ENCODE measurements at places on chromosomes 11 and 22. TPM values are rescaled to one million over a fixed set of nuclear protein-coding genes. Genes with fewer than 3 reads are reported as not detected.

EXT2 gene
- total RNA-seq = 54.9 TPM

FRMD8 gene
- total RNA-seq = 25.6 TPM

ADAMTS15 gene
- 7.7 TPM for total RNA-seq

- DNase-seq = no peak
Observed at GRCh38 chr22:19108807-19109197, 13.4 kb downstream of the DGCR2 start.

GRCh38 chr22:45603619-45604018 lies 68.0 kb upstream of the ATXN10 start:
- DNase-seq = no peak

GRCh38 chr11:126176853-126177470 lies 34.5 kb downstream of the RPUSD4 start:
- DNase-seq = no peak

- DNase-seq = no peak
Observed at GRCh38 chr11:12276356-12276755, 101.0 kb upstream of the PARVA start.

GRCh38 chr11:17230867-17231851 lies 23.4 kb upstream of the PIK3C2A start:
- no peak for DNase-seq

DNA sequence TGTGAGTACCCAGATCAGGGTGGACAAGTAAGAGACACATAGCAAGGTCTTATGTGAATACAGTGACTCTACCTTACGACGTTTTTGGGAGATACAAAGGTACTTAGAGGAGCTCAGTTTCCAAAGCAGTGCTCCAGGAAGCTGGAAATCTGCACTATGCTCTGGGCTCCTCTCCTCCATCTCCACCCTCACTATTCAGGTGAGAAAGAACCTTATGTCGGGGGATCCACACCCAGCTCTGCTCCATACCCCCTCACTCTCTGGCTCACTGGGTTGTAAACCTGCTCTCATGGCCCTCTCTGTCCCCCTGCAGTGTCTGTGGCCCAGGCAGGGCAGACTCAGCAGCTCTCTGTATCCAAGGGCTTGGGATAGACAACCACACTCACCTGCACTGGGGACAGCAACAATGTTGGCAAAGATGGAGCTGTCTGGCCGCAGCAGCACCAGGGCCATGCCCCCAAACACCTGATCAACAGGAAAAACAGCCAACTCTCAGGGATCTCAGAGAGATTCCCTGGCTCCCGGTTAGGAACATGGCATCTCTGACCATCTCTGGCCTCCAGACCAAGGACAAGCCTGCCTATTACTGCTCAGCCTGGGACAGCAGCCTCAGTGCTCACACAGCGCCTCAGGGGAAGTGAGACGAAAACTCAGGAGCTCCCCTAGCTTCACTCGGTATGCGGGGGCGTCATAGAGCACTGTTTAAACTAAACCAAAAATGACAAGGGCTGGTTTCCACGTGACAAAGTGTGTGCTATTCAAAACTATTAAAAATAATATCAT lies 60.9 kb upstream of the TOP3B start:
- DNase-seq = no peak

DNA sequence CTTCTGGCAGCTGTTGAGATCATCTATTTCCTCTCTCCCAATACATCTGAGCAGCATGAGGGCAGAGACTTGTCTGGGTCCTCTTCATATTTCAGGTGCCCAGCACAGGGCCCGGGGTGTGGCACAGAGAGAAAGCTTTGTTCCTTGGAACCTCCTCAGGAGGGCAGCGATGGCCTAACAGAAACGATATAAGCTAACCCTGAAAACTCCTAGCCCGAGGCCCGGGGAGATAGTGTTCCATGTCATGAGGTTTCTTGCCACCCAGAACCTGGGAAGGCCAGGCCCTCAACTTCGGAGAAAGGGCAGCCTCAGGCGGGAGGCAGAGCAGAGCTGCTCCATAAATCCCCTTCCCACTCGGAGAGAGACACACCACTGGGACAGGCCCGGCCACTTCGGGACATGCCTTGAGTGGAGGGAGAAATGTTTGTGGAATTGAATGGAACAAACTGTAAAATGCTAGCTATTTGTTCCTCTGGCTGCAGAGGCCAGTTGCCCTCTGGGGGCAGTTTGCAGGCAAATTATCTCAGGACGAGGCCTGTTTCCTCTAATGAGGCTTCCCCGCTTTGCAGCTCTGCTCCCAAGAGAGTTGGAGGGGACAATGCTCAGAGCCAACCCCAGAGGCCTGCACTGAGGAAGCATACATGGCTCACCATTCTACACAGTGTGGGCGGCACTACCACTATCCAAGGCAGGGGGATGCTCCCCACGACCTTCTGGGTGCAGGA lies 11.6 kb downstream of the ARRB1 start:
- no peak for DNase-seq

- no peak for DNase-seq
Observed at GRCh38 chr22:17217179-17217578, 2.1 kb downstream of the ADA2 start.

DNA sequence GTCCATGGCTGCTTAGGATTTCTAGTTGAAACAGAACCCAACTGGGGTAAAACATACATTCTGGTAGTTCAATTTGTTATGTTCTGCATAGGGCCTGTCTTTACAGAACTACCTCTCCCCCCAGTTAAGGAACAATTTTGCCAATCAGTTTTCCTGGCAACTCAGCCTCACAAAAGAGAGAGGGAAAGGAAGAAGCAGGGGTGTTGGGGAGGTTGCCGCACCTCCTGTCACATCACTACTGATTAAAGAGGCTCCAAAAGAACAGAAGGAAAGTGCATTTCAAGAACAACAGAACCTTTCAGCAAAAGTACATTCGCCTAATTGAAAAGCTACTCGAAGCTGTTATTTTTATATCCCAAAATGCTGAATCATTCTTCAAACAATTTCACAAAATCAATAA lies 217.6 kb downstream of the CADM1 start:
- no peak for DNase-seq

GRCh38 chr11:59555601-59556114 lies 44.3 kb downstream of the OR4D9 start:
- DNase-seq = no peak

DNA sequence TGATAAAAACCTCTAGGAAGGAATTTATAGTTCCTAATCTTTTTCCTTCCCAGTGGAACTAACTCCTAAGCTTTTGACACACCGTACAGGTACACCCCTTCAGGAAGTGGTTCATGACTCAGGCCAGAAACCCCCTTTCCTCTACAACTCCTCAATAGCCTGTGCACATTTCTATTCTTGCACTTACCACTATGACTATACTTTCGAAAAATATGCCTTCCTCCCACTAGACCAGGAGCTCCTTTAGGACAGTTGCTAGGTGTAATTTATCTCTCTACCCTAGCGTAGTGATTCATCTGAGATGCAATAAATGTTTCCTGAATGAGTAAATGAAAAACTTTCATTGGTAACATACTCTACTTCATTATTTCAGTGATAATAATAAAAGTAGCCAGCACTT lies 14.5 kb downstream of the MAP6 start:
- DNase-seq = no peak

DNA sequence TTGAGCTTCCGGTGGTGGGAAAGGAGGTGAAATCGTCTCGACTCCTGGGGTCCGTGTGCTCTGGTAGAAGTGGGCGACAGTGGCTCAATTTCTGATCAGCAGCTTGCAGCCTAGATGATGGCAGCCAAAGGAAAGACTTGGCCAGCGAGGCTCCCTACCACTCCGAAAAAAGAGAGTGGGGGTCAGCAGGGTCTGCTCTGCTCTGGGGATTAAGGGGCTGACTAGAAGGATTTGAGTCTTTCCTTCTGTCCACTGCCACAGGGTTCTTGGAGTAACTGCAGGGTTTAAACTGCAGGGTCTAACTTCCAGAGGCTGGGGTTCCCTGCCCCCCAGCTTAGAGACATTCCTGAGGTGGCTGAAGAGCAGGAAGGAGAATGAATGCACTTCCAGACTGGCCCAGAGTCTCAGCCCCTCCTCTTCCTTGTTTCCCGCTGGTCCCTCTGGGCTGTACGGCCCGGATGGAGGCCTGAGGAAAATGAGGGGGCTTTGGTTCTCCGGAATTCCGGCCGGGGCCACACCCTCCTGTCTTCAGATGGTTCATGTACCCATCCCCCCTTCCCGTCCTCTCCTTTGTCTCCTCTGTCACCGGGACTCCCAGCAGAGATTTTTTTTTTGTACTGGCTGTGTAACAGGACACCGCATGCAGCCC lies 907 bp downstream of the SERPINH1 start:
- DNase-seq = peak; percentile 64

DNA sequence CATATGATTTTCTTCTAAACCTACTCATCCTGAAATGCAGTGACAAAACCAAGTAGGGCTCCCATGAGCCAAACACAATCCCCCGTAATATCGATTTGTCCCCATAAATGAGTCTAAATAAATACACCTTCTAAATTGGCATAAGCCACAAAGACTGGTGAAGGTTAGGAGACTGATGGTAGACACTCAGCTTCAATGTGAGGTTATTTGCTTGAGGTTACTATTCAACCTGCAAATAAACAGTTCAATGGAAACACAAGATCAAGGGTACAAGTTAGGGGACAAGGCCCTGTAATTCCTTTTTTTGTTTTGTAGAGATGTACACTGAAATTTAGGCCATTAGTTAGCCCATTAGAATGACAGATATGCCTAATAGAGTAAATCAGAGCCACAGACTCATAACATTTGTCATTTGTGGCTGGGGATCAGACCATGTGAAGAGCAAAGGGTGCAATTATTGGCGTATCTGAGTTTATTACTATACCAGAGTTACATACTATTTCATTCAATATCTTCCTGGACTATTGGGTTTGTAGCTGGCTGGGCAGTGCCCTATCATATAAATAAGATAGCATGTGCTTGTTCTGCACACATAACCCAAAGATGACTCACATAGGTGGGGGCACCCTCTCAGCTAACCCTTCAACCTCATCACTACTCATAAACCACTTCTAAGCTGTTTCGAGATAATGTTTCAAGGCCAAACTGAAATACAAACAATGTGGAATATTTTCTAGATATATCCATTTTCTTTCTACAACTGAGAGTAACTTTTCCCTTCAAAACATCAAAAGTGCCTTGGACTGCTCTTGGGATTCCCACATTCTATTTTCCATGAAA lies 695.3 kb downstream of the KCNA4 start:
- no peak for DNase-seq

DNA sequence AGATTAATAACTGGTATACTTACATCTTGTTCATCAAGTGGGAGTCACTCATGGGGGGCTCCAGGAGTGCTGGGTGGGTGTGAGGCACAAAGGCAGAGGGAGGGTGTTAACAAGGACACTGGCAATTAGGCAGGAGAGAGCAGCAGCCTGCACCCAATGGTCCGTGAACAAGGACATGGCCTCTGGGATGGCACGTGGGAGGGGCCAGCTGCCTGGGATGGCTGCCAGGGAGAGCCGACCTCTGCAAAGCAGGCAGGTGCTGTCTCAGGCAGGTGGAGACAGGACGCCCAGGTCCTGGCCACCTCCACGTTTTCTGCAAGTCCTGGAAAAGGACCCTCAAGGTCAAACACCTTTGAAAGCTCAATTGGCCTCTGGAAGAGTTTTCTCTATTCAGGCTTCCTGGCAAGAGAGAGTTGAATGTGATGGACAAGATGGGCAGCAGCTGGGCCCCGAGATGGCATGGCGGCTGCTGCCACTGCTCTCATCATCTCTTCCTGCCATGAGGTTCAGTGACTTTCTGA lies 257.1 kb downstream of the BUD13 start:
- no peak for DNase-seq

DNA sequence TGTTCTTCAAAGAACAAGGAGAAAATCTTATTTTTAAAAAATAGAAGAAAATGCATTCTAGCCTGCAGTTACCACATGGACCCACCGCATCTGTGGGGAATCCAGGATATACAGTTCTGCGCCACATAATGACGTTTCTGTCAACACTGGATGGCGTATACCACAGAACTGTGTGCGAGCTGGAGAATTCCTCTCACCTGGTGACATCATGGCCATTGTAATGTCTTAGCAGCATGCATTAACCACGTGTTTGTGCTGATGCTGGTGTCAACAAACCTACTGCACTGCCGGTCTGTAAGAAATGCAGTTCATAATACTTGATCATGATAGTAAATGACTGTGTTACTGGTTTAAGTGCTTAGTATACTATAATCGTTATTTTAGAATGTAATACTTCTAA lies 174.7 kb downstream of the TBC1D22A start:
- no peak for DNase-seq

DNA sequence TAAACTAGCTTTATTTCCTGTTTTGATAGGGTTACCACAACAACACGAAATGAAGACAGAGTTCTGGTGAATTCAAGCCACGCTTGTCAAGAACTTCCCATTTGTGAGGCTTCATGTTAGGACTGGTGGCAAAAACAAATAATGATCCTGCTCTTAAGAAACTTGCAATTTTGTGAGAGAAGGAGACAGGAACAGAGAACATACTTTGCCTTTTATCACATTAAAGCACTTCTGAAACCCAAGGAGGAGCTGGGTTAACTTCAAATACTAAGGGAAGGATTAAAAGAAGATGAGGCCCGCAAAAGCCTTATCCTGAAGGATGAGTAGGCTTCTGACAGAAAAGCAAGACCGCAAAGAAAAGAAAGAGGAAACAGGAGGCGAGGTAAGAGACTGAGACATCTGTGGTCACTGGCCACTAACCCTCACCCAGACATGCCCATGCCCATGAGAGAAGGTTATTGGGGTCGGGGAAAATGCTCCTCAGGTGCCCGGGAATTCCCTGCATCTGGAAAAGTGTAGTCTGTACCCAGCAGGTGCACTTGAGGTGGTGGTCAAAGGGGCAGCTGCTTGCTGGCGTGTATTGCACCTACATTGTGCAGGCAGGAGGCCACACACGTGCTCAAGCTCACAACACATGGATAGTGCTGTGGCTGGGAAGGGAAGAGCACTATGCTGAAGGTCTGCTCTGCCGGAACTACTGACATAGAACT lies 50.5 kb downstream of the MAPK1 start:
- DNase-seq = no peak

- DNase-seq = no peak
Observed at GRCh38 chr22:45903355-45904135, 73.4 kb downstream of the WNT7B start.

DNA sequence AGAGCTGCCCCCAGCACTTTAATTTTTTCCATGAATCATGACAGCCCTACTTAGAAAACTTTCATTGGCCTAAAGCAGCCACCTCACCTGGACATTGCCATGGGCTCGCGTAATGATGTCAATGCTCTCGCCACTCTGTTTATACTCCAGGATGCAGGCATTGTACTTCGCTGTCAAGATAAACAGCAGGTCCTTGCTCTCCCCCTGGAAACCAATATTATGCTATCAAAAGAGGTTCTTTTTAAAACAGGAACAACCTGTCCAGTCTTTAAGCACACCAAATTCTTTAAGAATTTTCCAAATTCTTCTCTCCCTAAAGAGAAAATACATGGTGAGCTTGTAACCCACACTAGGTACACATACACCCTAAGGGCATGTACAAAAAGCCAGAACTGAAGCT lies 3.0 kb downstream of the DDB1 start:
- DNase-seq = no peak

DNA sequence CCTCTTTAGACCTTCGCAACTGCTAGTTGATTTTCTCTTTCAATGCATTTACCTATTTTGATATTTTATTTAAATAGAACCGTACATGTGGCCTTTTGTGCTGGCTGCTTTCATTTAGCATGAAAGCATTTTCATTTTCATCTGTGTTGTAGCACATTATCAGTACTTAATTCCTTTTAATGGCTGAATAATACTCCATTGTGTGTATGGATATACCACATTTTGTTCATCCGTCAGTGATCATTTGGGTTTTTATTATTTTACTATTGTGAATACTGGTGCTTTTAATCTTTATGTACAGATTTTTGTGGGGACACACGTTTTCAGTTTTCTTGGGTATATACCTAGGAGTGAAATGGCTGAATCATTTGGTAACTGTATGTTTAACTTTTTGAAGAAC lies 43.1 kb downstream of the MTMR3 start:
- DNase-seq = no peak

GRCh38 chr22:49983148-49984042 lies 22.8 kb downstream of the PIM3 start:
- DNase-seq = no peak
